ENCODE measurements at places on chromosomes 1 and 21. TPM values are rescaled to one million over a fixed set of nuclear protein-coding genes. Genes with fewer than 3 reads are reported as not detected.

Gene RNF223
- not detected for total RNA-seq

DNA sequence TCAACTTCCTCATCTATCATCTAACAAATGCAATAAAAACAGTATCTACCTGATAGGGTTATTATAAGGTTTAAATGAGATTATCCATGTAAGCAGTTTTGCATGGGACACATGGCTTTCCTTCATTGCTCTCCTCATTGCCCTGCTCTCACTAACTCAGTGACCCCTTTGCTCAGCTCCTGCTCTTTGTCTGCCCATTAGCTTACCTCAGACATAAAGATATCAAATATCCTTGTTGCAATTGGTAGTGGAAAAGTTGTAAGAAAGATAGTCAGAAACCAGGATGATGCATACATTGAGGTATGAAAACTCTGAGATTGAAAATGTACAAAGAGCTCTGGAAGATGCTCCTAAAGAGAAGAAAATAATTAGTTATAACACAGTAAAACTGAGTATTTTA is 89.8 kb downstream of the EVI5 start:
- no peak for DNase-seq

DNA sequence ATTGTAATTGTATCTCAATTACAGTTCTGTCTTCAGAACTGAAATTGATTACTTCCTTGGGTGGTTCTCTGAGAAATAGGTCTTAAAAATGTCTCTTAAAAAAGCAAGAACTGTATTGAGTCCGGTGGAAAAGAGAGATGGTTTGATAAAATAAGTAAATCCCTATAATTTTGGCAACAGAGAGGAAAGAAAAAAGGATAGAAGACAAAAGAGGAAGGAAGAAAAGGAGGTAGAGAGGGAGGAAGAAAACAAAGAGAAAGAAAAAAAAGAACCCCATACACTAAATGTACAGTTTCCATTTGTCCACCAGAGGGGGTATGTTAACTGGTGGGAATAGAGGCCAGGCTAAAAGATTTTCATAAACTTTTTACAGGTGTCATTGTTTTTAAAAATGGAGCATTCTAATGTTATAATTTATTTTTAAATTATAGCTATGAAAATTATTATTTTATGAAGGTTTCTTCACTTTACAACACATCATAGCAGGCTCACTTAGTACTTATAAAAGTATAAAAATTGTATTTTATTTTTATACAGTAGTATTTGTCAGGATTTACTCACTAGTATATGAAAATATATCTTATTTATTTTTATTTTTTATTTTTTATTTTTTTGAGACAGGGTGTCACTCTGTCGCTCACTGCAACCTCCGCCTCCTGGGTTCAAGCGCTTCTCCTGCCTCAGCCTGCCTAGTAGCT is 2.1 kb upstream of the UBE2T start:
- no peak for DNase-seq

DNA sequence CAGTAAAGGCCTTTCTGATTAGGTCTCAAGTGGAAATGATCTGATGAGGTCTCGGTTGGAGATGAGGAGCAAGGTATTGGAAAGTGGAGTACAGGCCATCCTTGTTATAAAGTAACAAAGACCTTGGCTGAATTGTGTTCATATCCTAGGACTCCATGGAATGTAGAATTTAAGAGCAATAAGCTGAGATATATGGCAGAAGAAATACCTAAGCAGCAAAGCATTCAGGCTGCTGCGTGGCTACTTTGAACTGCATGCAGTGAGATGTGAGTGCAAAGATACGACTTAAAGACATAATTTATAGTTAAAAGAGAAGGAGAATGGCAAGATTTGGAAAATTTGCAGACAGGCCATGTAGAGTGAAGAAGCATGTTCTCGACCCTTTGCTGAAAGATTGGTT is 11.2 kb upstream of the XPR1 start:
- no peak for DNase-seq
